ENCODE measurements at places on chromosomes 3 and 15. TPM values are rescaled to one million over a fixed set of nuclear protein-coding genes. Genes with fewer than 3 reads are reported as not detected.

DNA sequence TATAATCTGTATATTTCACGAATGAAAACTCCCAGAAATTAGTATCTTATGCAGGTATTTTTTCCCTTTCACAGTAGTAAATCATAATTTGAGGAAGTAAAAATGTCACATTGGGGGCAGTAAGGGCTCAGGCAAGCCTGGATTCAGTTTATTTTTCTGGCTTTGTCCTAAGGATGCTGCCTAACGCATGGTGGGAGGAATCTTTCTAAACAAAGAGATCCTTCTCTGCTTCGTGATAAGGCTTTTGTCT is 35.7 kb downstream of the DNASE1L3 start:
- H3K27me3 ChIP-seq, result no peaks in the 10 kb centered on the region
- peaks cover 26% of the 10 kb centered on the region for H3K4me1 ChIP-seq
- peaks cover 18% of the 10 kb centered on the region for H3K36me3 ChIP-seq
- H3K27ac ChIP-seq, result no peak overlapping the region
- H3K4me3 ChIP-seq, result no peak overlapping the region

The AADAC gene
- not detected for polyA plus RNA-seq

The ZIC1 gene
- polyA plus RNA-seq, result not detected

The HTR3E gene
- polyA plus RNA-seq, result not detected

GRCh38 chr15:73969151-73969759 is 22.8 kb downstream of the STOML1 start:
- no peak overlapping the region for H3K27ac ChIP-seq
- no peaks in the 10 kb centered on the region for H3K36me3 ChIP-seq
- H3K4me3 ChIP-seq, result no peak overlapping the region
- DNase-seq, result no peak

GRCh38 chr15:79195239-79195638 is 87.3 kb upstream of the ANKRD34C start:
- H3K27ac ChIP-seq, result no peak overlapping the region
- DNase-seq, result no peak
- H3K4me1 ChIP-seq, result no peaks in the 10 kb centered on the region
- H3K4me3 ChIP-seq, result no peak overlapping the region
- no peaks in the 10 kb centered on the region for H3K27me3 ChIP-seq
- H3K36me3 ChIP-seq, result no peaks in the 10 kb centered on the region

DNA sequence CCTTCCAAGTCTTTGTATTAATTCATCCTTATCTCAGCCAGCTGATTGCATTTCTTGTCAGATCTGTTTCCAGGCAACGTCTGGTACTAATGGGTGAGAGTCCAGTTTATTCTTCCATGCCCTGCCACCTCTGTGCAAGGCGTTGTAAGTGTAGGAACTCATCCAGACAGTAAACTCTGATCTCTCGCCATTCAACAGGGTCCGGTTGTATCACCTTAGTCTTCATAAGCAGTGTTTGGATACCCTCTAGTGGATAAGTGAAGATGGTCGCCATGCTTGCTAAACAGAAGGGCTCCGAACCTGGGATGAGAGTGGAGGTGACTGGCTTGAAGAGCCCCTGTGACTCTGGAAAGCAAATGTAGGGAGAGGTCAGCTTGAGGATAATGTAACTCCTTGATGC is 51.6 kb upstream of the CMTM7 start:
- no peaks in the 10 kb centered on the region for H3K27me3 ChIP-seq
- no peak for DNase-seq
- no peaks in the 10 kb centered on the region for H3K4me1 ChIP-seq
- H3K27ac ChIP-seq, result no peak overlapping the region
- H3K4me3 ChIP-seq, result no peak overlapping the region

The CTXND1 gene
- polyA plus RNA-seq, result not detected

- H3K27me3 ChIP-seq, result no peaks in the 10 kb centered on the region
- no peaks in the 10 kb centered on the region for H3K36me3 ChIP-seq
- H3K27ac ChIP-seq, result no peak overlapping the region
- H3K4me3 ChIP-seq, result no peak overlapping the region
- H3K4me1 ChIP-seq, result no peaks in the 10 kb centered on the region
These were observed 254.0 kb upstream of the IL12A start for GRCh38 chr3:159734681-159735080.

GRCh38 chr15:39820050-39820602 is 37.5 kb upstream of the FSIP1 start:
- no peak for DNase-seq
- H3K4me3 ChIP-seq, result no peak overlapping the region

GRCh38 chr15:92616621-92617548 is 38.7 kb downstream of the FAM174B start:
- H3K27me3 ChIP-seq, result no peaks in the 10 kb centered on the region
- no peaks in the 10 kb centered on the region for H3K4me1 ChIP-seq
- no peak overlapping the region for H3K4me3 ChIP-seq
- no peaks in the 10 kb centered on the region for H3K36me3 ChIP-seq
- DNase-seq, result no peak

- H3K36me3 ChIP-seq, result no peaks in the 10 kb centered on the region
- no peaks in the 10 kb centered on the region for H3K4me1 ChIP-seq
- no peak for DNase-seq
- H3K27me3 ChIP-seq, result no peaks in the 10 kb centered on the region
These were observed 43.7 kb upstream of the POLR2M start for GRCh38 chr15:57662802-57663201.

DNA sequence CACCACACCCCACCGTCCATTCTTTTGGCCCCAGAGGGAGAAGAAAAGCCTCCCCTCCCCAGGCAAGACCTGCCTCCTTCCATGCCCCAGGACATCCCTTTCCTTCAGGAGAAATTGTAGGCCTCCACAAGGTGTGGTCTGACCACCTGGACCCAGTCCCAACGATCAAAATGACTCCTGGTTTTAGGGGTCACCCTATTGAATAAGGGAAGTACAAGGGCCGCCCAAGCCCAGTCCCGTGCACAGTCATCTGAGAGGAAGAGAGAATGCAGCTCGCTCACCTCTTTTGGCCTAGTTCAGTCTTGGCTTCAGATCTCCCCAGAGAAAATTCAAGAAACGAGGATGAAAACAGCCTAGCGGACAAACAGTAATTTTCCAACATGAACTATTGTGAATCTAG is 249.1 kb downstream of the UACA start:
- peaks cover 10% of the 10 kb centered on the region for H3K4me1 ChIP-seq
- DNase-seq, result peak; percentile 25
- H3K36me3 ChIP-seq, result no peaks in the 10 kb centered on the region
- H3K27ac ChIP-seq, result no peak overlapping the region

- H3K36me3 ChIP-seq, result no peaks in the 10 kb centered on the region
- H3K4me1 ChIP-seq, result peaks cover 16% of the 10 kb centered on the region
- H3K27ac ChIP-seq, result no peak overlapping the region
- H3K4me3 ChIP-seq, result no peak overlapping the region
- DNase-seq, result no peak
These were observed 53.3 kb upstream of the CPOX start for GRCh38 chr3:98646680-98647079.

- no peak overlapping the region for H3K27ac ChIP-seq
- no peaks in the 10 kb centered on the region for H3K27me3 ChIP-seq
- no peak for DNase-seq
- H3K36me3 ChIP-seq, result no peaks in the 10 kb centered on the region
These were observed 73.9 kb downstream of the WNT5A start for GRCh38 chr3:55413236-55413635.

GRCh38 chr3:171453180-171453886 is 6.9 kb downstream of the TNIK start:
- H3K36me3 ChIP-seq, result no peaks in the 10 kb centered on the region
- peaks cover 17% of the 10 kb centered on the region for H3K27me3 ChIP-seq
- no peak for DNase-seq
- H3K4me1 ChIP-seq, result peaks cover 5% of the 10 kb centered on the region
- no peak overlapping the region for H3K4me3 ChIP-seq
- no peak overlapping the region for H3K27ac ChIP-seq

GRCh38 chr3:161388855-161389254 is 17.5 kb upstream of the SPTSSB start:
- no peak overlapping the region for H3K27ac ChIP-seq
- peaks cover 47% of the 10 kb centered on the region for H3K4me1 ChIP-seq
- peak overlapping the region; percentile 52 for H3K4me3 ChIP-seq
- H3K27me3 ChIP-seq, result no peaks in the 10 kb centered on the region
- H3K36me3 ChIP-seq, result no peaks in the 10 kb centered on the region
- peak; percentile 51 for DNase-seq

GRCh38 chr3:66000506-66000905 is 38.2 kb downstream of the MAGI1 start:
- DNase-seq, result no peak
- no peaks in the 10 kb centered on the region for H3K27me3 ChIP-seq
- no peaks in the 10 kb centered on the region for H3K36me3 ChIP-seq
- H3K27ac ChIP-seq, result no peak overlapping the region

DNA sequence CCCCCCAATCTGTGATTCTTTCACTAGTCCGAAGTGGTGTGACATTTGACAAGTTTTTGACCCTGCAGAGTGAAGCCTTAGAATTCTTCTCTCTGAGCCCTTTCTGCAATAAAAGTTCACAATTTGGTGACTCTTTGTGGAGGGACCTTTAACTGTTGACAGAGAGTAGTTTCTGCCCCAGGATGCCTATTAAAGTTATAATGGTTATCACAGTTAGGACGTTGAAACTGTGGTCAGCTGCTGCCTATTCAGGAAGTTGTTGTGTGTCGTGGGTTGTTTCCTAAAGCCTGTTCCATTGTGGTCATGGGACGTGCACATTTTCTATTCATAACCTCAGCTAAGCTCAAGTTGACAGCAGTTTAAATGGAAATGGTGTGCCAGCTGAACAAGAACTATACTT is 274.5 kb downstream of the NEK10 start:
- H3K27ac ChIP-seq, result no peak overlapping the region

DNA sequence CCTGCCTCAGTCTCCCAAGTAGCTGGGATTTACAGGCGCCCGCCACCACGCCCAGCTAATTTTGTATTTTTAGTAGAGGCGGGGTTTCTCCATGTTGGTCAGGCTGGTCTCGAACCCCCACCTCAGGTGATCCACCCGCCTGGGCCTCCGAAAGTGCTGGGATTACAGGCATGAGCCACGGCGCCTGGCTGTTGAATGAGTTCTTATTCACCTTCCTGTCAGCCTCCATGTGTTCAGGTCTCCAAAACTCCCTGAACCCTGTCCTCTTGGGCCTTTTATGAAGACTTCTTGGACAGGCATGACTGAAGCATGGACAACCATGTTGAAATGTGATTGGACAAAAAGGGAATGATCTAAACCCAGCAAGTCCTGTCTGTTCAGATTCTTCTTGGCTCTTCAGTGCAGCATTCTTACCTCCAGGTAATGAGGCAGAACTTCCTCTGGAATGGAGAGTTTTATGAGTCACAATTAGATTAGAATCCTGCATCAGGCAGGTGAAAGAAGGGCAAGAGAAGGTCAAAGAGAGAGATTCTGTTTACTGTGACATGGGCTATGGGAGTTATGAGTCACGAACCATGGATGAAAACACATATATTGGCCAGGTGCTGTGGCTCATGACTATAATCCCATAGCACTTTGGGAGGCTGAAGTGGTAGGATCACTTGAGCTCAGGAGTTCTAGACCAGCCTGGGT is 23.1 kb upstream of the EIF4A2 start:
- H3K36me3 ChIP-seq, result no peaks in the 10 kb centered on the region
- H3K4me1 ChIP-seq, result no peaks in the 10 kb centered on the region
- DNase-seq, result no peak
- H3K4me3 ChIP-seq, result no peak overlapping the region

- H3K36me3 ChIP-seq, result peaks cover 65% of the 10 kb centered on the region
- no peak for DNase-seq
- H3K4me1 ChIP-seq, result no peaks in the 10 kb centered on the region
- H3K27ac ChIP-seq, result no peak overlapping the region
- H3K4me3 ChIP-seq, result no peak overlapping the region
These were observed 51.5 kb upstream of the CCNB2 start for GRCh38 chr15:59053482-59053881.
